Tracheal epithelial cell (primary cell): ENCODE measurements at places on chromosomes 16 and 17. TPM values are rescaled to one million over a fixed set of nuclear protein-coding genes. Genes with fewer than 3 reads are reported as not detected.

The KRTAP9-1 gene
- total RNA-seq: not detected in 2 replicates

The STAC2 gene
- under 0.01 TPM in 1 of 2 replicates, not detected in the other for total RNA-seq

The TBC1D3E gene
- not detected in 2 replicates for total RNA-seq

The NOTUM gene
- total RNA-seq: not detected in 2 replicates

The KRT40 gene
- not detected in 2 replicates for total RNA-seq

The SOCS3 gene
- 10.4 and 28.0 TPM in 2 replicates for total RNA-seq

The MFAP4 gene
- total RNA-seq: not detected in 2 replicates

The SOX15 gene
- total RNA-seq: 30.6 and 59.9 TPM in 2 replicates

The LRRC37A gene
- 0.48 and 1.5 TPM in 2 replicates for total RNA-seq

The FOXN1 gene
- total RNA-seq: 0.21 and 0.24 TPM in 2 replicates

The MYCBPAP gene
- total RNA-seq: 0.43 and 0.96 TPM in 2 replicates

The KARS1 gene
- 193 and 216 TPM in 2 replicates for total RNA-seq

The MT4 gene
- total RNA-seq: not detected in 2 replicates

The KCNH6 gene
- total RNA-seq: not detected in 2 replicates

The RHBDL3 gene
- 0.48 TPM in 1 of 2 replicates, not detected in the other for total RNA-seq

The CLDN6 gene
- 0.21 and 4.8 TPM in 2 replicates for total RNA-seq

The BEAN1 gene
- total RNA-seq: 0.96 TPM in 1 of 2 replicates, not detected in the other

The KRT28 gene
- not detected in 2 replicates for total RNA-seq

The CRISPLD2 gene
- 0.21 and 19.3 TPM in 2 replicates for total RNA-seq

The USP7 gene
- total RNA-seq: 48.4 and 58.3 TPM in 2 replicates

The PMP22 gene
- 0.48 TPM in 1 of 2 replicates, not detected in the other for total RNA-seq

The OTOA gene
- total RNA-seq: 0.24 TPM in 1 of 2 replicates, not detected in the other

The NF1 gene
- total RNA-seq: 36.1 and 50.7 TPM in 2 replicates

The C17orf78 gene
- not detected in 2 replicates for total RNA-seq

The HASPIN gene
- 0.43 and 2.2 TPM in 2 replicates for total RNA-seq

The MPDU1 gene
- total RNA-seq: 92.1 and 93.3 TPM in 2 replicates

The RPH3AL gene
- 6.5 and 9.6 TPM in 2 replicates for total RNA-seq

The DHX58 gene
- 6.0 and 10.8 TPM in 2 replicates for total RNA-seq

The ALOXE3 gene
- 0.85 and 1.4 TPM in 2 replicates for total RNA-seq

The PPP1R1B gene
- total RNA-seq: under 0.01 and 0.43 TPM in 2 replicates

The GPRC5B gene
- 0.21 and 1.2 TPM in 2 replicates for total RNA-seq

The NOD2 gene
- 4.5 and 14.0 TPM in 2 replicates for total RNA-seq

The NXPH3 gene
- total RNA-seq: under 0.01 TPM in 1 of 2 replicates, not detected in the other

The KRTAP4-9 gene
- not detected in 2 replicates for total RNA-seq

The SSTR5 gene
- total RNA-seq: not detected in 2 replicates

The ANKS3 gene
- 15.1 and 18.8 TPM in 2 replicates for total RNA-seq

The MEOX1 gene
- total RNA-seq: 1.2 TPM in 1 of 2 replicates, not detected in the other

The TSPOAP1 gene
- total RNA-seq: 0.48 and 1.3 TPM in 2 replicates

The CDK5RAP3 gene
- total RNA-seq: 42.4 and 43.5 TPM in 2 replicates

The XYLT1 gene
- 0.21 and 0.96 TPM in 2 replicates for total RNA-seq

The ESRP2 gene
- 27.5 and 45.6 TPM in 2 replicates for total RNA-seq

The TBKBP1 gene
- 8.1 and 8.9 TPM in 2 replicates for total RNA-seq
